ENCODE measurements at places on chromosomes 7 and 10.

GRCh38 chr10:103678178-103678526 lies 177.2 kb downstream of the SH3PXD2A start:
- no peak for DNase-seq

- DNase-seq, result no peak
Measured at GRCh38 chr10:102616066-102616770, 28.1 kb upstream of the TRIM8 start.

DNA sequence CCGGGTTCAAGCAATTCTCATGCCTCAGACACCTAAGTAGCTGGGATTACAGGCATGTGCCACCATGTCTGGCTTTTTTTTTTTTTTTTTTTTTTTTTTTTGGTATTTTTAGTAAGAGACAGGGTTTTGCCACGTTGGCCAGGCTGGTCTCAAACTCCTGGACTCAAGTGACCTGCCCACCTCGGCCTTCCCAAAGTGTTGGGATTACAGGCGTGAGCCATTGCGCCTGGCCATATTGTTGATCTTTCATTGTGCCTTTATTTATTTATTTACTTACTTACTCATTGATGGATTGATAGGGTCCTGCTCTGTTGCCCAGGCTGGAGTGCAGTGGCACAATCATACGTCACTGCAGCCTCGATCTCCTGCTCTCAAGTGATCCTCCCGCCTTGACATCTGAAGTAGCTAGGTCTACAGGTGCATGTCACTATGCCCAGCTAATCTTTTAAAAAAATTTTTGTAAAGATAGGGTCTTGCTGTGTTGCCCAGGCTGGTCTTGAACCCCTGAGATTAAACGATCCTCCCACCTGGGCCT lies 30.4 kb downstream of the SVIL start:
- DNase-seq, result no peak

GRCh38 chr7:24213311-24213710 lies 70.7 kb upstream of the NPY start:
- no peak for DNase-seq

DNA sequence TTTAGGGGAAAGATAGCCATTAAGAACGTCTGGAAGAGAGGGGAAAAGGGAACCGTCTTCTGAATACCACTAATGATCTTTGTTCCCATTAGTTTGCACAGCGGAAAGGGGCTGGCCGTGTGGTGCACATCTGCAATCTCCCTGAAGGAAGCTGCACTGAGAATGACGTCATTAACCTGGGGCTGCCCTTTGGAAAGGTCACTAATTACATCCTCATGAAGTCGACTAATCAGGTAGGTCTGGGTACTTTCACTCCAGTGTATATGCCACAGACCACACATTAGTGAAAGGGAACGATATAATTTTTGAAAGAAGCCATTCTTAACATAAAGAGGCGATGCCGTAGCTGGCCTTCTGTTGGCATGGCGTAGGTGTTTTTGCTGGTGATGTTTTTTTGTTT lies 74.3 kb upstream of the PDCD4 start:
- no peak for DNase-seq

- no peak for DNase-seq
Measured at GRCh38 chr7:16718111-16718656, 35.4 kb upstream of the TSPAN13 start.

- DNase-seq, result no peak
Measured at GRCh38 chr7:74010407-74010806, 17.6 kb upstream of the ELN start.

DNA sequence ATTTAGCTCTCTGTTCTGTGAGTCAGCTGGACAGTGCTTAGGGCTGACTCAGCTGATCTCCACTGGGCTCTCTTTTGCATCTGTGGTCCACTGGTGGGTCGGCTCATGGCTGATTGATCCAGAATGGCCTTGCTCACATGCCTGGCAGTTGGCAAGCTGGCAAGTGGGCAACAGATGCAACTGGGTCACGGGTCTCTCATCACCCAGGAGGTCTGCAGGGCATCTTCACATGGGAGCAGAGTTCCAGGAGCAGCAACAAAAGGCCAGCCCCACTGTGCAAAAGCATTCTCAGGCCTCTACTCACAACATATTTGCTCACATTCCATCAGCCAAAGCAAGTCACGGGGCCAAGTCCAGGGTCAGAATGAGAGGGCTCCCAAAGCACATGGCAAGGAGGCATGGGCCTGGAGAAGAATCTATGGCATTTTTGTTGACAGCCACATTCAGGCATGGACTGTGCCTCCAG lies 98.8 kb downstream of the OAT start:
- no peak for DNase-seq

DNA sequence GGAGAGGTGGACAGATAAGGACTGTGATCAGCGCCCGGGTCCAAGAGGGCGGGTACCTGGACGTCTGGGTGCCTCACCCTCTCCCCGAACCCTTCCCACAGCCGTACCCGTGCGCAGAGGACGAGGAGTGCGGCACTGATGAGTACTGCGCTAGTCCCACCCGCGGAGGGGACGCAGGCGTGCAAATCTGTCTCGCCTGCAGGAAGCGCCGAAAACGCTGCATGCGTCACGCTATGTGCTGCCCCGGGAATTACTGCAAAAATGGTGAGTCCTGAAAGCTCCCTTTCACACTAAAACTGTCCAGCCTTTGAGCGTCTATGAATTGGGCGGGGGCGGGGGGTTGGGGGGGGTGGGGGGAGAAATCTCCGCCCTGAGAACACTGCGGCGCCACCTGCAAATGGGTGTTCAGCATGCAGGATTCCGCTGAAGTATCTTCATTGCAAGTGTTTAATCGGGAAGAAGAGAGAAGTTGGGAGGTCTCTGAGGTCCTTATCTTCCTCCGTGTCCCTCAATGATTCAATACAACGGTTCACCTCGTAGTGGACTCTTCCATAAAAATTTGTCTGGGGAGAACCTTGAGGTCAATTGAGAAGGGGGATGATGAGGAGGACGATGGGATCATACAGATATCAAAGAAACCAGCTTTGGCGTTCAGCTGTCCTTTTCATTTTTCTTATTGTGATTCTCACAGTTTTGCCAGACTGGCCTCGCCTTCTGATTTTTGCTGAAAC lies 906 bp downstream of the DKK1 start:
- DNase-seq, result no peak

GRCh38 chr7:125492521-125492920 lies 562.9 kb upstream of the POT1 start:
- no peak for DNase-seq

DNA sequence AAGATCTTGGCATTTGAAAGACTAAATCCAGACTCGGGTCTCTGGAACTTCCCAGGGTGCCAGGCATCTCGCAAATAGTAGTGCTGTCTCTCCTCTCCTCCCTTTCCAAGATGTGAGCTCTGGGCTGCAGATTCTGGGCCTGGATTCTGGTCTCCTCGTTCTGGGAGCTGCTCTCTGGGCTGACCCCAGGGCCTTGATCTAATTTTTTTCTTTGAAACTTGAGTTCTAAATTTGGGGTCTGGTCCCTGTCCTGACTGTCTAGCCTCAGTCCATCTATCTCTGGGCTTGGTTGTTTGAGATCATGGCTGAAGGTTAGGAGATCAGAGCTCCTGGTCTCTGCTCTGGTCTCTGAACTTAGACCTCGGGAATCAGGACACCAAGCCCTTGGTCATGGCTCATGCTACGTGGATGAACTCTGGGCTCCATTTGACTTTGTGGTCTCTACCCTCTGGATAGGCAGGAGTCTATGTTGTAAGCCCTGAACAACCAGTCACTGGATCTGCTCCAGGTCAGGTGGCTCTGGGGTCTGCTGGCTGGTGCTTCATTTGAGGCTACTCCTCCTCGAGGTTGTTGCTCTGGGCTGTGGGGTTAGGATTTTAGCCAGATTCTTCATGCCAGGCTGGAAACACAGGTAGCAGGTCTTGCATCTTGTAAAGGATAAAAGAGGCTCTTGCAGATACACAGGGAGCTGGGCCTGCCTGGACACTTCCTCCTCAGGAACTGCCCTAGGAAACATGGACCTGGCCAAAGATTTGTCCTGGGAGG lies 8.0 kb upstream of the MBL2 start:
- DNase-seq, result no peak

- DNase-seq, result no peak
Measured at GRCh38 chr10:97542169-97543024, 30.2 kb upstream of the ANKRD2 start.

- DNase-seq, result no peak
Measured at GRCh38 chr7:123622660-123623386, 21.2 kb downstream of the ASB15 start.

- no peak for DNase-seq
Measured at GRCh38 chr10:133197786-133198185, 32.2 kb upstream of the UTF1 start.

Measured in SIG-M5 (cell line).